Activated CD4-positive, alpha-beta T cell treated with anti-CD3 and anti-CD28 coated beads, Interleukin-2, amount 10 ng/mL, durations not matched to agents 24 days and 14 days (primary cell): ENCODE measurements at places on chromosomes 3 and 15. TPM values are rescaled to one million over a fixed set of nuclear protein-coding genes. Genes with fewer than 3 reads are reported as not detected.

RSL24D1 gene
- 121 TPM in 2 replicates for total RNA-seq

MCF2L2 gene
- total RNA-seq = 4.2 and 4.8 TPM in 2 replicates

JMJD7 gene
- total RNA-seq = 18.3 and 20.1 TPM in 2 replicates

NUDT16 gene
- 8.4 TPM in 2 replicates for total RNA-seq

RBM15B gene
- 37.7 and 38.3 TPM in 2 replicates for total RNA-seq

ARHGAP11A gene
- 95.7 and 98.2 TPM in 2 replicates for total RNA-seq

SOX2 gene
- total RNA-seq = not detected in 2 replicates

GOLGA6A gene
- total RNA-seq = not detected in 2 replicates

HRG gene
- total RNA-seq = not detected in 2 replicates

TLR9 gene
- total RNA-seq = 0.17 and 0.42 TPM in 2 replicates

ACTC1 gene
- not detected in 2 replicates for total RNA-seq

STXBP5L gene
- not detected in 2 replicates for total RNA-seq

AP2M1 gene
- total RNA-seq = 241 and 242 TPM in 2 replicates

FAM3D gene
- total RNA-seq = not detected in 2 replicates

SPTBN5 gene
- 0.64 and 0.65 TPM in 2 replicates for total RNA-seq

ADGRG7 gene
- total RNA-seq = not detected in 2 replicates

ZNF662 gene
- 0.12 and 0.19 TPM in 2 replicates for total RNA-seq

SOX14 gene
- total RNA-seq = not detected in 2 replicates

GLDN gene
- total RNA-seq = not detected in 2 replicates

MUSTN1 gene
- 0.43 and 0.54 TPM in 2 replicates for total RNA-seq

TM4SF18 gene
- not detected in 2 replicates for total RNA-seq

LMOD3 gene
- total RNA-seq = not detected in 2 replicates

ADCY5 gene
- not detected in 2 replicates for total RNA-seq

ABI3BP gene
- not detected in 2 replicates for total RNA-seq

LMLN gene
- 5.5 and 5.9 TPM in 2 replicates for total RNA-seq

ADAMTS9 gene
- total RNA-seq = not detected in 2 replicates

SAMD7 gene
- total RNA-seq = not detected in 2 replicates

THAP10 gene
- not detected in 2 replicates for total RNA-seq

CSNK1G1 gene
- total RNA-seq = 28.5 and 28.6 TPM in 2 replicates

NEK11 gene
- total RNA-seq = 1.1 and 1.5 TPM in 2 replicates

ONECUT1 gene
- total RNA-seq = not detected in 2 replicates

ASB14 gene
- total RNA-seq = not detected in 2 replicates

TNNC1 gene
- 1.2 and 1.5 TPM in 2 replicates for total RNA-seq

LRRC2 gene
- total RNA-seq = not detected in 2 replicates

CCDC80 gene
- not detected in 2 replicates for total RNA-seq

KIF15 gene
- total RNA-seq = 26.5 and 28.3 TPM in 2 replicates

GOLGA8T gene
- total RNA-seq = not detected in 2 replicates

CD200R1 gene
- 3.8 TPM in 2 replicates for total RNA-seq
